ENCODE measurements at places on chromosomes 3 and 15. TPM values are rescaled to one million over a fixed set of nuclear protein-coding genes. Genes with fewer than 3 reads are reported as not detected.

DNA sequence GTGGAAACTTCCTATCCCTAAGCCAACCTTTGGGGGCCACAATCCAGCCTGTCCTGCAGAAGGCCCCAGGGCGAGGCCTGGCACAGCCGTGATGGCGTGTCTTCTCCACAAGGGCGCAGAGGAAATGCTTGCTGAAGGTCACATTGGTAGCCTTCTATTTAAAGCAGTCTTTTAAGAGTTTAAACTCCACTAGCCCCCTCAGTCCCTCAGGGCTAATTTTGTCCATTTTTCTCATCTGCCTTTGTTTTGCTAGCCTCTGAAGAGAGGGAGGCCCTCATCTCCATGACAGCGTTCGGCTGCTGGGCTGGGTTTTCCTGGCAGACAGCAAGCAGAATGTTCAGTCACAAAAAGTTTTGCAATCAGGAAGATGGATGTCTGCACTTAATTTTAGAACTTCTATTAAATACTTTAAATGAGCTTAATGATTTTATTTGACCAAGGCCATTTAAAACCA lies 40.8 kb downstream of the RARB start:
- no peak for DNase-seq

DNA sequence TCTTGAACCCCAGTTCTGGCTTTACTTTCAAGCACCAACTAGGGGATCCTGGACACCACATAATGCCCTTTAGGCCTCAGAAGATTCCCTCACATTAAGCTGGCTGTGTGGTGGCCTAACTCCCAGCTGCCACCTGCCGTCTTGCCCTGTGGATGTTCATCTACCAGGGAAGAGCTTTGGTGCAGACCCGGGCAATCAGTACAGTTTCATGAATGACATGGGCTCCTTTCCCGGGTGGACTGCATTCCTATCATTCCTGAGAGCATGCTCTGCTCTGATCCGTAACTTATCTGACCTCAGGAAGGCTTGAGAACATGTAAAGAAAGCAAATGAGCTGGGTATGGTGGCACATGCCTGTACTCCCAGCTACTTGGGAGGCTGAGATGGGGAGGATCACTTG lies 50.0 kb upstream of the GSK3B start:
- DNase-seq: no peak

- no peak for DNase-seq
Observed at GRCh38 chr15:70792171-70792573, 28.8 kb upstream of the UACA start.

GRCh38 chr15:100114100-100114499 lies 227.7 kb downstream of the ADAMTS17 start:
- peak; percentile 71 for DNase-seq

DNA sequence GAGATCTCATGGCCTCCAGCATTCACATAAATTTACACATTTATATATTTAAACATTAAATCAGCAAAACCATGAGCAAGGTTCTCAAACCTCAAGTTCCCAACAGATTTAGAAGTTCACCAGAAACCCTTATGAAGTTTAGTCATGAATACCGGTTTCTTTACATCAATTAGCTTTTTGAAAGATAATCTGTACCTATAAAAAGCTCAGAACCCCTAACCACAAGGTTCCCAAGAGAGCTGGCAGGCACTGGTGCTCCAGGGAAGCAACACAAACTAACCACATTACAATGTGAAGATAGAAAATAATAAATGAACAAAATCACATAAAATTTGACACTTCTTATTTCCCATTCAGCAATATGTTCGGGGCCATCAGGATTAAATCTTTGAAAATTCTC lies 150.9 kb downstream of the FBN1 start:
- no peak for DNase-seq

- DNase-seq: no peak
Observed at GRCh38 chr3:50687916-50688315, 13.2 kb downstream of the DOCK3 start.

GRCh38 chr3:88101142-88101541 lies 42.1 kb downstream of the ZNF654 start:
- DNase-seq: no peak

DNA sequence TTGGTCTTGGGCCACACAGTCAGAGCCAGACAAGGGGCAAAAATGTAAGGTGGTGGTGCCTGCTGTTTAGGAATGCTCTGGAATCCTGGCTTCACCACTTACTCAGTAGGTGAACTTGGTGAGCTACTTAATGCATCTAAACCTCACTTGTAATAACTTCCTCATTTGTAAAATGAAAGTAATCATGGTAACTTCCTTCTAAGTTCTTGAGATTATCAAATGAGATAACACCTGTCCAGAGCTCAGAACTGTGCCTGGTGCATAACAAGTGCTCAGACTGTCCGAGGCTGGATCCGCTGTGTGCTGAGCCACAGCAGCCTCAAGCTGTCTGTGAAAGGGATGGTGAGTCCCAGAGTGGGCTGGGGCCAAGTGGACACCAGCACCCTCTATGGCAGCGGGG lies 62.8 kb upstream of the KY start:
- DNase-seq: no peak

- DNase-seq: no peak
Observed at GRCh38 chr3:169146179-169146665, 517.3 kb downstream of the MECOM start.

DNA sequence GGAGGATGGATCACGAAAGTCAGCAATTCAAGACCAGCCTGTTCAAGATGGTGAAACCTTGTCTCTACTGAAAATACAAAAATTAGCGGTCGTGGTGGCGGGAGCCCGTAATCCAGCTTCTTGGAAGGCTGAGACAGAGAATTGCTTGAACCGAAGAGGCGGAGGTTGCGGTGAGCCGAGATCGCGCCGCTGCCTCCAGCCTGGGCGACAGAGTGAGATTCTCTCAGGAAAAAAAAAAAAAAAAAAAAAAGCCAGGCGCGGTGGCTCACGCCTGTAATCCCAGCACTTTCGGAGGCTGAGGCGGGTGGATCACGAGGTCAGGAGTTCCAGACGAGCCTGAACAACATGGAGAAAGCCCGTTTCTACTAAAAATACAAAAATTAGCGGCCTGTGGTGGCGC lies 5.0 kb downstream of the EAF2 start:
- no peak for DNase-seq

- DNase-seq: no peak
Observed at GRCh38 chr15:73575636-73576247, 57.4 kb downstream of the NPTN start.

DNA sequence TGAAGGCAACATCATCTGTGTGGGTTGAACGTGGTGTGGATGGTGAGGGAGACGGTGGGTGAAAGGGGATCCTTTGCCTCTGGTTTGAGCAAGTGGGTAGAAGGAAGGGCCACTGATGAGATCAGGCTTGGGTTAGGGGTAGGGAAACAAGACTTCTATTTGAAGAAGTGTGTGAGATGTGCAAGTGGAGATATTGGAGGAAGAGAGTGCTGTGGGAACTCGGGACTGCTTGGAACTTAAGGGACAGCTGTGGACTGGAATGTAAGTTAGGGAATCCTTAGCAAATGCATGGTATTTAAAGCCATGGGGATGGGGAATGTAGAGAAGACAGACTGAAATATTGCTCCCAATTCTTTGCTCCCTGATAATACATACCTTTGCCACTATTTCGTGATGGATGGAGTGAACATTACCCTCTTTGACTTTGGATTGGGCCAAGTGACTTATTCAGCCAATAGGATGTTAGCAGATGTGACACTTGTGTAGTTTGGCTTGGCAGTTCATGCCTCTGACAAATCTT lies 30.2 kb upstream of the AMOTL2 start:
- DNase-seq: no peak

GRCh38 chr3:128285967-128286321 lies 132.7 kb downstream of the EEFSEC start:
- no peak for DNase-seq

GRCh38 chr3:119781330-119782198 lies at the start of gene NR1I2:
NR1I2 (plus strand) TSS chr3:119782101.
- DNase-seq: no peak

GRCh38 chr3:29668728-29669127 lies 387.9 kb downstream of the RBMS3 start:
- no peak for DNase-seq

- DNase-seq: no peak
Observed at GRCh38 chr3:127119693-127120464, 73.1 kb upstream of the PRR23E start.

DNA sequence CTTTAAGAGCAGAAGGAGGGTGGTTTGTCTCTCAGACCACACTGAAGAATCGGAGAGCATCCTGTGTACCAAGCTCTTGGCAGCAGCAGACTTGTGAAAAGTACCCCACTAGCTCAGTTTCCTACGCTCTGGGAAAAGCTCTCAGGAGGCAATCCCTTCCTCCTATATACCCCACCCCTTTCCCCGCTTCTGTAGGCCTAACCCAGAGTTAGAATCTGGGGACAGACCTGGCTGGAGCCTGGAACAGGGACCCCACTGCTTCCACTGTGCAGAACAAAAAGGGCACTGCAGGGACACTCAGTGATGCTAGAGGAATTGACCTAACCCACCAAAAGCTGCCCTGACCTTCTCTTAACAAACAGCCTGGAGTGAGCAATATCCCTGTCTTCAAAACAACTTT lies 70.0 kb upstream of the CCDC39 start:
- DNase-seq: no peak

DNA sequence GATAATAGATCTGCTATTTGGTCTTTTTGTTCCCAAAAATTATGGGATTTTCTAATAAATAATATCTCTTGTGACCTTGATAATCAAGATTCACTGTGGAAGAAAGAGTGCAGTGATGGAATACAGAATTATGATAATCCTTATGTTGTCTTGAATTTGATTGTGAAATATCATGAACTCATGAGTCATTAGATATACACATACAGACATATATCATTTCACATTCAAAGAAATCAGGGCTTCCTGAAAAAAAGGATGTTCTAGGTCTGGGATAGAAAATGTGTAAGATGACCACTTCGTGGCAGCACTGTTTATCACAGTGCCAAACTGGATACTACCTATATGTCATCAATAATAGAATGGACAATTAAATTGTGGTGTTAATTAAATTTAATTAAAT lies 97.7 kb downstream of the DPH6 start:
- DNase-seq: no peak

- no peak for DNase-seq
Observed at GRCh38 chr3:112894258-112894657, 47.6 kb upstream of the CD200R1L start.

GRCh38 chr3:103614719-103615118 lies 1179.9 kb downstream of the ZPLD1 start:
- no peak for DNase-seq

- DNase-seq: no peak
Observed at GRCh38 chr15:77548589-77549557, 83.8 kb downstream of the LINGO1 start.

GRCh38 chr3:106341586-106342162 lies 472.9 kb upstream of the CBLB start:
- DNase-seq: no peak

- no peak for DNase-seq
Observed at GRCh38 chr15:57736591-57736990, 30.1 kb downstream of the POLR2M start.

DNA sequence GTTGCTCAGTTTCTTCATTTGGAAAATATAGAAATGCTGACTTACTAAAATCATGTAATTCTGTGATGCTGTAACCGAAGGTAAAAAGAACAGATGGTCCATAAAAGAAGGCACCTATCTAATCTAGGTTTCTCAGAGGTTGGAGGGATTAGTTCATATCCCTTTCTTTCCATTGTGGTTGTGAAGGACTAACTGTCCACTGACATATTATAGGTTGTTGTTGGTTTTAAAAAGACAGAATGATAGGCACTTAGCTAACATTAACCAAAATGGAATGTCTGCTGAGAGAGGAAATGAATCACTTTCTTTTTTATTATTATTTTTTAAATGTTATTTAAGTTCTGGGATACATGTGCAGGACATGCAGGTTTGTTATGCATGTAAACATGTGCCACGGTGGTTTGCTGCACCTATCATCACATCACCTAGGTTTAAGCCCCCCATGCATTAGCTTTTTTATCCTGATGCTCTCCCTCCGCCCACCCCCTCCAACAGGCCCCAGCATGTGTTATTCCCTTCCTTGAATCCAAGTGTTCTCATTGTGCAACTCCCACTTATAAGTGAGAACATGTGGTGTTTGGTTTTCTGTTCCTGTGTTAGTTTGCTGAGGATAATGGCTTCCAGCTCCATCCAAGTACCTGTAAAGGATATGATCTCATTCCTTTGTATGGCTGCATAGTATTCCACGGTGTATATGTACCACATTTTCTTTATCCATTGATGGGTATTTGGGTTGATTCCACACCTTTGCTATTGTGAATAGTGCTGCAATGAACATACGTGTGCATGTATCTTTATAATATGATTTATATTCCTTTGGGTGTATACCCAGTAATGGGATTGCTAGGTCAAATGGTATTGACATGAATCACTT lies 45.8 kb downstream of the ALDH1A2 start:
- no peak for DNase-seq

GRCh38 chr15:51484781-51485180 lies 137.8 kb downstream of the DMXL2 start:
- no peak for DNase-seq

GRCh38 chr3:62727536-62727935 lies 147.7 kb downstream of the CADPS start:
- no peak for DNase-seq

The STRA6 gene
- total RNA-seq: not detected

The CADM2 gene
- total RNA-seq: 249 TPM

The MOBP gene
- 466 TPM for total RNA-seq

The ARRDC4 gene
- total RNA-seq: 21.7 TPM

The SLCO2A1 gene
- total RNA-seq: 5.9 TPM

The NRROS gene
- 4.3 TPM for total RNA-seq

The ANO10 gene
- total RNA-seq: 34.6 TPM

The MLF1 gene
- 12.0 TPM for total RNA-seq

The CLDN11 gene
- total RNA-seq: 116 TPM

The CPN2 gene
- total RNA-seq: not detected

The TM4SF18 gene
- 2.7 TPM for total RNA-seq

The CHRD gene
- total RNA-seq: 46.6 TPM

Measured in dorsolateral prefrontal cortex (tissue), 122 donors.